ENCODE measurements at places on chromosomes 1 and 21. TPM values are rescaled to one million over a fixed set of nuclear protein-coding genes. Genes with fewer than 3 reads are reported as not detected.

CD1C gene
- total RNA-seq = not detected

OR2L13 gene
- total RNA-seq = not detected

FASLG gene
- total RNA-seq = 0.49 TPM

- DNase-seq = peak; percentile 33
Measured at GRCh38 chr1:30111431-30111830, 612.0 kb downstream of the MATN1 start.

- no peak for DNase-seq
Measured at GRCh38 chr21:32529679-32530078, 55.6 kb downstream of the TCP10L start.

DNA sequence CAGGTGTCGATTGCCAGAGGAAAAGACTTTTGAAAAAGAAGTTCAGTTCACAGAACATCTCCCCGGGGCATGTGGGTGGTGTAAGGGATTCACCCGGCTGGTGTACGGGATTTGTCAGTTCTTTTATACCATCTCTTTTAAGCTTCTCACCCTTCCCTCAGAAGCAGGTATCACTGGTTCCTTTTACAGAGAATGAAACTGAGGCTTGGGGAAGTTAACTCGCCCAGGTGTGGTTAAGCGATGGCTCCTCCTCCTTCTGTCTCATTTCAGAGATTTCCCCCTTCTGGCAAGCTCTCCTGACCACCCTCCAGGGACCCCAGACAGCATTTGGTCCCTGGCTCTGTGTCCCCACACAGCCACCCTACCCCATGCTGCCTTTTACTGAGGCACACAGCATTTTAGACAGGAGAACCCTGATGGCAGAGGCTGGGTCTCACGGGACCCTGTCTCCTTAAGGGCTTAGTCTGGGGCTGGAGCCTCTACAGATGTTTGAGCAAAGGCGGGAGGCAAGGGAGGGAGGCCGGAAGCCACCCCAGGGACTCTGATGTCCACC is 2.8 kb upstream of the ECE1 start:
- no peak for DNase-seq

OTUD3 gene
- 6.3 TPM for total RNA-seq

- no peak for DNase-seq
Measured at GRCh38 chr1:248884632-248885295, 21.3 kb upstream of the PGBD2 start.

GPATCH2 gene
- 9.1 TPM for total RNA-seq

KIF2C gene
- 1.5 TPM for total RNA-seq

GRCh38 chr1:111236806-111237205 is 9.3 kb downstream of the CHI3L2 start:
- DNase-seq = no peak

- no peak for DNase-seq
Measured at GRCh38 chr1:28122183-28122582, 33.8 kb upstream of the EYA3 start.

PALMD gene
- 23.2 TPM for total RNA-seq

KRTAP10-10 gene
- not detected for total RNA-seq

OLFML3 gene
- 36.6 TPM for total RNA-seq

ADAMTSL4 gene
- 145 TPM for total RNA-seq

- peak; percentile 77 for DNase-seq
Measured at GRCh38 chr1:246790833-246791232, 66.6 kb downstream of the SCCPDH start.

FYB2 gene
- 15.2 TPM for total RNA-seq

CRP gene
- not detected for total RNA-seq

DNA sequence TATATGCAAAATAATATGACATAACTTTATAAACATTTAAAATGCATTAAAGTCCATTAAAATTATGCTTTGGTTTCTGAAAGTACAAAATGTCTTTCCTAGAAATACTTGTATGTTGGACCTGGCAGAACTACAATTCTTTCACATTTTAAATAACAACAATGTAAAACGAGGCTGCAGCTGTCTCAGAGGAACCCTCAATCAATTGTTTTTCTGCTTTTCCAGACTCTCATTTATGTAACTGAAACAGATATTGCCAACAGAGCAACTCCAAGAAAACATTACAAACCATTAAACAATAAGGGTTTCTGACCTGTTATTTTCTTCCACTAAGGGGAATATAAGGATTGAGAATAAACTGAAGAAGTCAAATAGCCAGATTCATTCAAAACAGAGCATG is 1193.4 kb downstream of the NCAM2 start:
- no peak for DNase-seq

SHE gene
- 30.0 TPM for total RNA-seq

CD1E gene
- 2.1 TPM for total RNA-seq

DNA sequence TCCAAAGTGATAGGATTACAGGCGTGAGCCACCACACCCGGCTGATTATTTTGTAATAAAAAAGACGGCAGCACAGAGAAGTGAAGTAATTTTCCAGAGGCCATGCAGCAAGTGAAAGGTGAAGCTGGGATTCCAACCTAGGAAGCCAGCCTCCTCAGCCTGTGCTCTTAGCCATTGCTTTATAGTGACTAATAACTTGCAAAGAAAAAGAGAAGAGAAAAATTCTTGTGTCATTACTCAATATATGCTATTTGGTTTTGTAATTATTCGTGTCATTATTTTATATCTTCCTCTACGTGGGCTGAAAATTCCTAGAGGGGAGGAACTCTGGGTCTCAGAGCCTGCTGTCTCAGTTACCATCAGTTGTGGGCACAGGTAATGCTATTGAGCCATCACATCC is 1.6 kb upstream of the IER5 start:
- no peak for DNase-seq

DNA sequence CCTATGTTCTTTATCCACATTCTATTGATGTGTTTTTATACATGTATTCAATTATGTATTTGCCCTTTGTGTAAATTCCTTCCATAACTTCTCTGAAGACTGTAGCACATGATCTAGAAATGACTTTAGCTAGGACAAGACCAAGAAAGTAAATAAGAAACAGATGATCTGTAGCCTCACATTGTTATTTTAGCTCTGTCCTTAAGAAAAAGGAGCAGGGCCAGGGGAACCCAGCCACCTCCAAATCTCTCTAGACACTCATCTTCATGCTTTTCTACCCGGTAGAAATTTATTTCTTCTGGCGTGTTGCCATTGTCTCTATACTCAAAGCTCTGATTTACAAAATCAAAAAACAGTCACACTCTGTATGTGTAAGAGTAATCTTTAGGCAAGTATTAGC is 27.1 kb downstream of the CDC7 start:
- DNase-seq = no peak

GFI1 gene
- total RNA-seq = 2.0 TPM

DNA sequence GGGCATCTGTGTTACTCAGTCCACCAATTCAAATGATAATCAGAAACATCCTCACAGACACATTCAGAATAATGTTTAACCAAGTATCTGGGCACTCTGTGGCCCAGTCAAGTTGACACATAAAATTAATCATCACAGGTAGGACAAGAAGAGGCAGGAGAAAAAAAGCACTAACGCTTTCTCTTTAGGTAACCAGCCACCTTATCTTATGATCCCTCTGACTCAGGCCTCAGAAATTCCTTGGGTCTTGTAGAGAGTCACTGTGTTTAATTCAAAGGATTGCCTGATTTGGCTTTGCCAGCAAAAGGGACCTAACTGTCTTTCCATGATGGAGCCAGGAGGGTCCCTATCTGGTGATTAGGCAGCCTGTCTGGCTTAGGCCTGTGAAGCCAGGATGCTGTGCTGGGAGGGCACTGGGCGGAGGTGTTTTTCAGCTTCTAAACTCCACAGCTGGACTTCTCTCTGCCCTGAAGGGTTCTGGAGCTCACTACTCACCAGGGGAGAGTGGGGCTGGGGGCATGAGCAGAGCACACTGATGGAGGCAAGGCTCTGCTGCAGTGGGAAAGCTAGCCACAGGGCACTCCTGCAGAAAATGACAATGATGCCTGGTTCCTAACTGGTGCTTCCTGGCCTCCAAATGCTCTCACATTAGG is 36.4 kb upstream of the STUM start:
- DNase-seq = no peak

DNA sequence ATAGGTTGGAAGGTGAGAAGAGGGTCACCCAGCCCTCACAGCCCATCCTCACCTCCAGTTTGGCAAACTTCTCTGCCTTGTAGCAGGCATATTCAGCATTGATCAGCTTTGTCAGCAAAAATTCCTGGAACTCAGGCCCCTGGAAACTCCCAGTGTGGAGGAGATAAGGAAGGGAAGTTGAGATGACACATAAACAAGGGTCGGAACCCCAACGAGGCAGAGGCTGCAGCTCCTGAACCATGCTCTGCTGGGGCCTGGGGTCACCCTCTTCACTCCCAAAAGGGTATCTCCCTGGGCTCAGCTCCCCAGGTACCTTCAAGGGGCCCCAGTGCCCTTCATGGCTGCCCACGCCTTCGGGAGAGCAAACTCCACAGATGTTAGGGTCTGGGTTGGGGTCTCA is 60.4 kb downstream of the RAP1GAP start:
- DNase-seq = no peak

GJC2 gene
- 8.7 TPM for total RNA-seq

DNA sequence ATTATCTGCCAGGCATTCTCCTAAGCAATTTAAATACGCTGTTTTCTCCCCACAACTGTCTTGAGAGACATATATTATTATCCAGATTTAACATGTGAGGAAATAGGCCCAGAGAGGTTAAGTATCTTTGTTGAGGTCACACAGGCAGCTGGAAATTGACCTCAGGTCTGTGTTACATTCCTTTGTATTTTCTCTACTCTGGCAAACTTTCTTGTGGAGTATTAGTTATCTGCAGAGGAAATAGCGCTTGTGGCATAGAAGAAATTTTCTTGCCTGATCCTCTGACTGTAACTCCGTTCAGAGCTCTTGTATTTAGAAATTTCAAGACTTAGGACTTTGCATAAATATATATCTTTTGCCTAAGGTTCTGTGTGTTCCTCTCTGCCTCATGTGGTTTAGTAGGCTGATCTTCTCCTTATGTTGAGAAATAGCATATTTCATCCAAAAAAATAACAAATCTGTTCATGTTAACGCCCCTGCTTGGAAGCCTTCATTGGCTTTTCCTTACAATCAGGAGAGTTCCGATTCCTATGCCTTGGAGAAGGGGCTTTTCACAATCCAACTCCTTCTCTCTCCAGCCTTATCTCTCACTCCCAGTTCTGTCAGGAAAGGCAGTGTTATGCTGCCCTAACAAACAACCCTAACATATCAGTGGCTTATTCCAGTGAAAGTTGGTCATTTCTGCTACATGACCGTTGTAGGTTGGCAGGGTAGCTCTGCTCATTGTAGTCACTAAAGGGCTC is 2.5 kb upstream of the JUN start:
- DNase-seq = no peak

- no peak for DNase-seq
Measured at GRCh38 chr1:30877205-30877912, 31.2 kb downstream of the SDC3 start.

GPR153 gene
- total RNA-seq = 19.6 TPM

GRCh38 chr1:178189814-178190213 is 95.9 kb downstream of the RASAL2 start:
- DNase-seq = no peak

- DNase-seq = no peak
Measured at GRCh38 chr1:24042315-24042714, 62.2 kb upstream of the SRSF10 start.

DNA sequence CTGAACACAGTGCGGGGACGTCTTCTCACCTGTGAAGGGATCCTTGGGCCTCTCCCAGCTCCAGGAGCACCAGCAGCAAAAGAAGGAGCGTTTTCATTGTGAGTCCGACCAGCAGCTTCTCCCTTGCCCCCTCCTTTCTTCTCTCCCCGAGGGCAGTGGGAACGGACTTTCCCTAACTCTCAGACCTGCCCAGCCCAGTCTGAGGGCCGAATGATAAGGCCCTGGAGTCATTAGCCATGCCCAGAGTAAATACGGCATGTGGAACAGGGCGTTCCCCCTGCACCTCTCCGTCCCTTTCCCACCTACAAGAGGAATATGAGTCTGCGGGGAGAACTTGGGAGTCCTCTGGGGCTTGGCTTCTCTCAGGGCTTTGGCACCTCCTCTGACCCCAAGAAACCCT is at the start of gene CTSE:
Gene CTSE (minus strand): TSS at position 201 of the 400 bp plus-strand sequence. CDS start 104 bp downstream, at position 97.
- DNase-seq = peak; percentile 83

DNA sequence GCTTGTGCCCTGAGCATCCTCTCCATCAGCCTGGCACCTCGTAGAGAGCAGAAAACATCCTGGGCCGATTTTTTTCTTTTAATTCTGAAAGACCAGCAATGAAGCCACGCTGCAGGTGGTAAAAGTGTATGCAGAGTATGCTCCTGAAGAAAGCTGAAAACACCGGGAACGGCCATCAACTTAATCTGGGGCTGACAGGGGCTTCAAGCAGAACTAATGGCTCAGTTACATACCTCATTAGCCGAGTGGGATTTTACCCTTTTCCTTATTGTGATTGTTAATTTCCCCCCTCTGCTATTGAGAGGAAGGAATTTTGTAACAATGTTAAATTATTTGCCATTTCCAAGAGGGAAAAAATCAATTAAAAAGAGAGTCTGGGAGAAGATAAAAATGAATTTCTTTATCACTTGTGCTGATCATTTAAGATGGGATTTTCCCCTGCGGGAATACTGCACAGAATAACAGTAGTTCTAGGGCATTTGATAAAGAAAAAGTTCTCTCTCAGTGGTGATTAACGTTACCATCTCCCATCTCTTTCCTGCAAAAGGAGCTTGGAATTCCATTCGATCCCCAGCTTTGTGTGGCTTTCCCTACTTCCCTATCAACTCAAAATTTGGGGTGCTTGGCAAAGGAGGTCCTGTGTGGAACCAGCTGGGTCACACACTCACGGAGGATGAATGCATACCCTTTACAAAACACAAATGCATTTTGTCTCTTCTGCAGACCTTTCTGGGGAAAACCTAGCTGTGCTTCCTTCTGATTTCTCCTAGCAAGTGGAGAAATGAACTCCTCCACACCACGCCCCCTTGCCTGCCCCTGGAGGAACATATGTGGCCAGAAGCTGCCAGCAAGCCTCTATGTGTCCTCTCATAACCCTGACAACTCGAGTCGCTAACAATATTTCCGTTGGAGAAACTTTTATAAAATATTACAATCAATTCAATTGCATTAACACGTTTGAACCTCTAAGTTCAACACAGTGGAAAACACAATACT is 70.9 kb downstream of the RRAGC start:
- no peak for DNase-seq

- no peak for DNase-seq
Measured at GRCh38 chr1:234782791-234783190, 172.8 kb upstream of the IRF2BP2 start.

DNA sequence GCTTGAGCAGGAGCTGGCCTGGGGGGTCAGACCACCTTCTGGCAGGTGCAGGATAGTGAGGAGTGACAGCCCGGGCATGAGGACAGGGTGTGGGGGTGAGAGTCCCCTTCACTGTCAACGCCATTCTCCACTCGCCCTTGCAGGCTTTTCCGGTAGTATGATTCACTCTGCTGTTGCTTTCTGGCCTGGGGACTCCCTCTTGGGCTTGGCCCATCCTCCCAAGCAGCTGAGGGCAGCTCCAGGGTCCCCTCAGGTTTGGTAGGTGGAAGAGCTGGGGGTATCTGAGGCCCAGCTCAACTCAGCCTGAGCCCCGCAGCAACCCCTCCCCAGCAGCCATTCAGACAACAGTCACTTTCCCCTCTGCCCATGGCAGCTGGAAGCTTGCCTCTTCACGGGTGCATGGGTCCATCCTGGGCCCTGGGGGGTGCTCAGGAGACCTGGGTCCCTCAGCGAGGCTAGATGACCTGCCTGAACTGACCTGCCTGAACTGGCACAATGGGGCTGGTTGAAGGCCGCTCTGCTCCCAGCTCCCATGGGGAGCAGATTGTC is 1.3 kb downstream of the CLDN19 start:
- DNase-seq = no peak
